ENCODE measurements at places on chromosomes 7 and 10. TPM values are rescaled to one million over a fixed set of nuclear protein-coding genes. Genes with fewer than 3 reads are reported as not detected.

DNA sequence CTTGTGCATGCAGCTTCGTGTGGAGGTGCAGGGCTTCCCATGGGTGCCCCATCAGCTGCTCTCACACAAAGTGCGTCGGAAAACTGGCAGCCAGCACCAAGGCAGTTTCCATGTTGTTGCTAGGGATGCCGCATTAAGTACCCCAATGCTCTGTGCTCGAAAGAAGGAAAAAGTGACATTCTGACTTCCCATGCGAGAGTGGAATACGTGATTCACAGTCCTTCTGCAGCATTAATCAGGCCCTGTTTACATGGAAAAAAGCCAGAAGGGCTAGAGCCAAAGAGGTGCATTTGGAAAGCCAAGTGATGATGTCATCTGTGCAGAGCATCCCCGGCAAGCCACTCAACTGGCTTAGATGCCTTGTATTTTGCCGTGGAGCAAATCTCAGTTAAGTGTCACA lies 258.3 kb downstream of the GATA3 start:
- no peak overlapping the region for H3K27ac ChIP-seq
- no peaks in the 10 kb centered on the region for H3K36me3 ChIP-seq
- no peak for DNase-seq
- no peak overlapping the region for H3K4me3 ChIP-seq
- H3K27me3 ChIP-seq = no peaks in the 10 kb centered on the region

STAG3 gene
- total RNA-seq = 5.1 TPM

- H3K4me1 ChIP-seq = no peaks in the 10 kb centered on the region
- no peak overlapping the region for H3K27ac ChIP-seq
- H3K36me3 ChIP-seq = no peaks in the 10 kb centered on the region
- no peaks in the 10 kb centered on the region for H3K27me3 ChIP-seq
Observed at GRCh38 chr10:87630171-87630570, 29.5 kb upstream of the PAPSS2 start.

UNC5B gene
- total RNA-seq = 0.13 TPM

DNA sequence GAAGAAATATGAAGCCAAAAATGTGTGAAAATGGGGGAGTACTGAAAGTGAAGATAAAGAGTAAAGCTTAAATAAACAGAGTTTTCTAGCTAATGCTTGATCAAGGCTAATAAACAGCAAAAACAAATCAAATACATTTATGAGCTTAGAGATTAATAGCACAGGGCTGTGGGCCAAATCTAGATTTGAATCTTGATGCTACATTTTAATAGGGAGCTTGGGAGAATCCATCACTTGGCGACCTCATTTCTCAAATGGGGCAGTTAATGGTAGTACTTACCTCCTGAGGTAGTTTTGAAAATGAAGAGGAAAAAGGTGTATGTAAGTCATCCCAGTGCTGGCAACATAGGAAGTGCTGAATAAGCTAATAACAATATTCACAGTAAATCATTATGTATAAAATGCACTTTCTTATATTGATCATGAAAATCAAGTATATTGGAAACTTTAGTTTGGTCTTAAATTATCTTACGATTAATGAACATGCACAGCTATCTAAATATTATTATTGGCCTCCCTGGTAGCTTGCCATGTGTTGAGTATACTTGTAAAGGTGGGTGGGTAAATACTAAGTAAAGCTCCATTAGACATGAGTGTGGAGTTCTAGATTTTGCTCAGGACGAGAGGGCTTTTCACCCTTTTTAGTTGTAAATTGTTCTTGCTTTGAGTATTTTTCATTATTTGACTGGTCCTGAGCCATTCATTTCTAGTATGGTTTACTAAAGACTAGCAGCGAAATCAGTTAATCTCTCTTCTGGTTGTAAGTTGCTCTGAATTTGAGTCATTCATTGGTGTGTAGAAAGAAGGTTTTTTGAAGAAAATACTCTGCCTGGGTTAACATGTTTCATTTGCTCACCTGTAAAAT lies 5.1 kb downstream of the BICC1 start:
- no peak overlapping the region for H3K27ac ChIP-seq
- H3K4me1 ChIP-seq = no peaks in the 10 kb centered on the region
- no peaks in the 10 kb centered on the region for H3K27me3 ChIP-seq
- DNase-seq = no peak

GIMAP4 gene
- 57.3 TPM for total RNA-seq

All from CD8-positive, alpha-beta memory T cell (primary cell).